ENCODE measurements at places on chromosomes 5 and 9.

DNA sequence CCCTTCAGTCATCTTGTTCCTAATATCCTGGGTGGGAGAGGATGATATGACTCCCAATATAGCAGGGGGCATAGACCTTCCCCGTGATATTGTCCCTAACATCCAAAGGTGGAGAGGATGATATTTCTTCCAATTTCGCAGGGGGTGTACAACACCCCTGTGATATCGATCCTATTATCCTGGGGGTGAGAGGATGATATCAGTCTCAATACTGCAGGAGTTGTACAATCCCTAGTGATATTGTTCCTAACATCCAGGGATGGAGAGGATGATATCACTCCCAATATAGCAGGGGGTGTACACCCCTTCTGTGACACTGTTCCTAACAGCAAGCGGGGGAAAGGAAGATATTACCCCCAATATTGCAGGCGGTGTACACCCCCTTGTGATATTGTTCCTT is 122.6 kb downstream of the TMEM38B start:
- DNase-seq = no peak

- no peak for DNase-seq
Measured at GRCh38 chr5:4137781-4138180, 542.1 kb downstream of the IRX1 start.

DNA sequence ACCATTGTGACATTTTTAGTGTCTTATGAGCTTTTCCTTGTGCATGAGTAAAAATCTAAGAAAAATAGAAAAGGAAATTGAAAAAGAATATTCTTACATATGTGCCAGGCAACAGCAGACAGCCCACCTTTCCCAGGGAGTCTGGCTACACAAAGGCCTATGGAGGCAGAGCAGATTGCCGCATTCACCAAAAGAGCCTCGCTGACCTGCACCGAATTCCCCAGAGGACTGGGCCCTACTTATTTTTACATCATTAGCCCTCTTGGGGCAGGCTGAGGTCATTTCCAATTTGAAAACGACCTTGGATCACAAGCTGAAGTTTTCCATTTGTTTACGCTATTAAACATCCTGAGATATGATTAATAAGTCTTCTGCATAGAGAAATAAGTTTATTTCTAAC is 66.2 kb upstream of the WDR41 start:
- no peak for DNase-seq

- no peak for DNase-seq
Measured at GRCh38 chr9:93286252-93287188, 102.6 kb downstream of the WNK2 start.

DNA sequence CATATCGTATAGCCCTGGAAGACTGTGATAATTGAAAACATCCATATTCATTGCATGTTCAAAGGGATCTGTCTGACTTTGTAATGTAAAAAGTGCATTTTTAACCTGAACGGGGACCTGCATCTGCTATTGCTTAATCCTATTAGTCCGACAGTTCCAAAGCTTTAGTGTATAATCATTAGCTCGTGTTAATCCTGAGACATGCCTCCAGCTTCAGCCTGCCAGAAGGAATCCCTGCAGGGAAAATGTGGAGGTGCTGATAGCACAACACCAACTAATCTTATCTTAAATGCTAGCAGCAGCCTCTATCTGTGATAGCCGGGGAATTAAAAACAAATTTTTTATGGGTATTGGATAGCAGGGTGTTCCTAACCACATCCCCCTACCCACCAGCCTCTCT is 495.2 kb downstream of the TLE4 start:
- DNase-seq = no peak

DNA sequence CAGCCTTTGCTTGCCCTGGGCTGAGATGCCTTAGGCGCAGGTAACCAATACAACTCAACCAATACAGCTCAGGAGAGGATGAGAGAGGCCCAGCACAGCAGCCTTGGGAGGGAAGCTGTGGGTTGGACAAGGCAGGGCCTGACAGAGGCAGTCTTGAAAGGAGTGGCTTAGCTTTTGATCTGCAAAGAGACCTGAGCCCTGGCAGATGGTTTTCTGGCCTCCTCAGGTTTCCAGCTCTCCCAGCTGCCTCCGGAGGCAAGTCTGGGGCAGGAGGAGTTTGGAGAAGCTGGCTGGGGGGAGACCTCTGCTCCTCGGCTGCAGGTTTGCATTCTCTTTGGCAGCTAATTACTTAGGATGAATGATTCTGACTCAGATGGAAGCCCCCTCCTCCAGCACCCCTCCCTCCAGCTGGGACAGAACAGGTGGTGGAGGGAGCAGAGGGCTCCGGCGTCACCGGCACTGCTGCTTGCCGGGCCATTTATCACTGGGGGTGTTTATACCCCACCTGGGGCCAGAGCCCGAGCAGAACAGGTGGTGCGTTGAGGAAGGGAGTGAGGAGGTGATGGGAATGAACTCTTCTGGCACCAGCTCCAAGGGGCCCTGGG is 50.8 kb downstream of the TSPAN17 start:
- DNase-seq = no peak

- DNase-seq = no peak
Measured at GRCh38 chr5:12016159-12016746, 112.0 kb upstream of the CTNND2 start.

GRCh38 chr9:90219548-90220118 is 423.0 kb downstream of the DIRAS2 start:
- no peak for DNase-seq

- DNase-seq = no peak
Measured at GRCh38 chr9:106993603-106994002, 130.6 kb downstream of the ZNF462 start.

- no peak for DNase-seq
Measured at GRCh38 chr5:135161221-135161620, 127.2 kb upstream of the PITX1 start.

DNA sequence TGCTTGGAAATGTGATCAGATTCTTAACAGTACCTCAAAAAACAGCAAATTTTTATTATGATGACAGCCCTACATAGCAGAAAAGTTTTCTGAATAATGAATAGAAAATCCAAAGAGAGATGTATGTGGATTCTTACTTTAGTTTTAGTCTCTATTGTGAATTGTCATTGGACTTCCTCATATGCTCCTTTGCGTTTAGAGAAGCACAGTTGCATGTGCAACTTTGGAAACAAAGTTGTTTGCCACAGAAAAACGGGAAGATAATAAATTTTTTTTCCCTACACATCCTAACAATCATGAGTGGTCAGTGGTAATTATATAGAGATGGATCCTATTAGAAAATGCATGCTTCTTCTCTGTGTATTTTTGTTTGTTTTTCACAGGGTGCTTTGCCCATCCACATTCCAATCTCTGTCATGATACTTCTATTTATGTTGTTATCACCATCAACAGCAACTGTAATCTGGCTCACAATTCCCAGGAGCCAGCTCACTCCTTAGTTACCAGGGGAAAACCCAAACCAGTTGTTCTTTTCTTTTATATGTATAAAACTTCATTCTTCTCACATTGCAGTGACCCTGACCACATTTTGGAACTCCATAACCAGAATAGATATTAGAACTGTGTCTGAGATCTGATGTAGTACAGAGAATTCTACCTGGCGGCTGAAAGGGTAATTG is 118.7 kb downstream of the NDUFS4 start:
- DNase-seq = no peak

GRCh38 chr5:44536650-44537260 is 147.5 kb upstream of the FGF10 start:
- DNase-seq = no peak

DNA sequence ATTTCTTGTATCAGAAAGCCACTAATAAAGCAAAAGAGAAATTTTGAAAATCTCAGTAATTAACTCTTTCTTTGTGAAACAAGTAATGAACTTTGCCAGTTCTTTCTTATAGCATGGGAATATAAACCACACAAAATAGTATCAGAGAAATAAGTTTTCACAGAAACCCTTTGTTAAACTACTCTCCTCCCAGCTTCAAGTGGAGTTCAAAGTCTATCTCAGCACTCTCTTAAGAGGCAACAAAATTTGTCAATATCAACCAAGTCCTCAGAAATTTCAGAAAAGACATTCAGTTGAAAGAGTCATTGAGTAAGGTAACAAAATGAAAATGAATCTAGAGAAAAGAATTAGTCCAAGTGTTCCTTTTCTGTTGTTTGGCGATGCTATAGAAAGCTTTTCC is 89.3 kb downstream of the NTRK2 start:
- no peak for DNase-seq

- peak; percentile 94 for DNase-seq
Measured at GRCh38 chr5:171418316-171418981, 998 bp upstream of the FGF18 start.

DNA sequence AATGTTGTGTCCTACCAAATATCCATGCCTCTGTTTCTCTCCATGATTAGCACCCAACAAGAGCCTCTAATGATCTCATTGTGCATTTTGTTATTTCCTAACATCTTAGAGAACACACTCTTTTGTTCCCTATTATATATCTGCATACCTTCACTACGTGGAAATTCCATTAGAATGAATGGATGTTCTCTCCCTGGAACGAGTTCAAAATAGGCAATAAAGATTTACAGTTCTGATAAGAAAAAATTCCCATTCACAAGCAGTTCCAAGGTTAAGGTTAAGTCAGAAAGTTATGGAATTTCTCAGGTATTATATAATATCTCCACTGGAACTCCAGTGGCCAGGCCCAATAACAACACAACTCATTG is 83.7 kb downstream of the TRPM6 start:
- DNase-seq = no peak

DNA sequence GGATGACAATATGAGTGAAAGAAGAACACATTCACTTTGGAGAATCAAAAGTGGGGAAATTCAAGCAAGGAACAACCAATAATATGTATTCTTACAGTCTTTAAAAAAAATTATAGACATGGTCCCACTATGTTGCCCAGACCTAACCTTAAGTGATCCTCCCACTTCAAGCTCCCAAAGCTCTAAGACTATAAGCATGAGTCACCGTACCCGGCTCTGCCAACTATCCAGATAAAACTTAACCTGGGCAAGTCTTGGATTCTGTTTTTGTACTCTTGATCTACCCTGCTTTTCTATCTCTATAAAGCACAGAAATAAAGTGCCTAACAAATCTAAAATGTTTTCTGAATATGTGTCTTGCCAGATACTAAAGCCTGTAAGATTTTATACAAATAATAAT is 30.9 kb downstream of the CEMIP2 start:
- DNase-seq = no peak

GRCh38 chr9:136171009-136171800 is 33.7 kb downstream of the LHX3 start:
- no peak for DNase-seq

DNA sequence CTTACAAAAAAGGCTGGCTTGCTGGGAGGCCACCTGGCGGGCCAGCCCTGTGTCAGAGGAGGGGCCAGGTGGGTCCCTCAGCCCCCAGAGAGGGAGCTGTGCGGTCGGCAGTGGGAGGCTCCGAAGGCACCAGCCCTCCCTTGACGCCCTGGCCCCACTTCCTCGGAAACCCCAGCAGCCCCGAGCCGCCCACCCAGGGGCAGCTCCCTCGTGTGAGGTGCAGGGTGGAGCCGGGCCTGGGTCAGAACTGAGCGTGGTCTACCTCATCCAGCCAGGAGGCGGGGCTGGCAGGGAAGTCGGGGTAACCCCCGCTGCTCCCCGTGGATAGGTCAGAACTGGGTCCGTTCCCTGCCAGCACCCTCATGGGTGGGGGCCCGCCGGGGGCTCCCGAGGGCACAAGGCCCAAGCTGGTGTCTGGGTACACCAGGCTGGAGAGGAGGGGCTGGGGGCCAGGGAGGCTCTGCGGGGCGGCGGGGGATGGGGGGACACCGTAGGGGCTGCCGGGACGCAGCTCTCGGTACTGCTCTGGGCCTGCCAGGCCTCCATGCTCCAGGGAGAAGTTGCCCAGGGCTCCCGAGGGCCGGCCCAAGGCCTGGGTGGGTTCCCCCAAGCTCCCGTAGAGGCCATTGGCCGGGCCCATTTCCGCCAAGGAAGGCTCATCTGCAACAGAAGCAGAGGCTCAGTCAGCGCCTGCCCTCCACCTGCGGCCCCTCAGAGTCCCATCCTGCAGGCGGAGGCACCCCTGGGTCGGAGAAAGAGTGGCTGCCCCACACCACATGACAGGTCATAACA is 7.6 kb downstream of the LHX3 start:
- DNase-seq = no peak
